ENCODE measurements at places on chromosomes 2 and 18. TPM values are rescaled to one million over a fixed set of nuclear protein-coding genes. Genes with fewer than 3 reads are reported as not detected.

Gene SCN7A
- total RNA-seq, result not detected

- H3K27ac ChIP-seq, result no peak overlapping the region
- H3K36me3 ChIP-seq, result no peaks in the 10 kb centered on the region
- peak; percentile 69 for DNase-seq
- H3K4me1 ChIP-seq, result peaks cover 39% of the 10 kb centered on the region
- H3K27me3 ChIP-seq, result peaks cover 5% of the 10 kb centered on the region
- no peak overlapping the region for H3K4me3 ChIP-seq
These were observed 378.5 kb upstream of the ID2 start for GRCh38 chr2:8303322-8303832.

DNA sequence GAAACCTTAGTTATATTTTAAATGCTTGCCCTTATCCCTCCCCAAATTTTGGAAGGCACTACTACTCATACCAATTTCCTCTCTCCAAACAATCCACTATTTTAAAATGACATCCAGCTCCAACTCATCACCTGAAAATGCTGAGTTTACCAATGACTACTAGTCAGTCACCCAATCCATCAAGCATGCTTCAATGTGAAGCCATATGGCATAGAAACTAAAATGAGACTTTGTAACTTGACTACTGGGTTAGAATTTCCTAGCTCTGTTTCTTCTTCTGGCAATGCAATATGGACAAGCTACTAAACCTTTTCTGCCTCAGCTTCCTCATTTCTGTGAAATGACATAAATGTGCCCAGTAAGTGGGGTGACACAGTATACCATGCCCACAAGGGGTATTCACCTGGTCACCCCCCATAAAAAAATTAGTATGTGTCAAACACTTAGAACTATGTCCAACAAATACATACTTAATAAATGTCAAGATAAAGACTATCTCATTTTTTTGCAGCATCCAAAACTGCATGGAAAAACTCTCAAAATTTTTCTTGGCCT lies 10.0 kb upstream of the STPG4 start:
- peaks cover 63% of the 10 kb centered on the region for H3K36me3 ChIP-seq
- DNase-seq, result no peak
- no peak overlapping the region for H3K4me3 ChIP-seq

DNA sequence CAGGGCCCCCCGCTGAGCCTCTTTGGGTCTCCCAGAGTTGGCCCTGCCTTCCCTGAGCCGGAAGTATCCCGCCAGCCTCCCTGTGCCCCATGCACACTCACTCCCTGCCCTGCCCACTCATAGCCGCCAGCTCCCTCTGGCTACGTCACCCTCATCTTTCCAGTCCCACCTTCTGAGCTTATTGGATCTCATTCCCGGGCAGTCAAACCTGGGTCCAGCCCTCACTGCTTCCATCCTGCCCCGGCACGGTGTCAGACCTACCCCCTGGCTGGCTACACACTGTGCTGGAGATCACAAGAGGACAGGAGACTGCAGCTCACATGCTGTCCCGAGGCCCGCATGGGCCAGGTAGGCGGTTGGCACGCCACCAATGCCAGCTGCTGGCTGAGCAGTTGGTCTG lies 147.2 kb downstream of the ASB1 start:
- H3K36me3 ChIP-seq, result no peaks in the 10 kb centered on the region
- no peak overlapping the region for H3K27ac ChIP-seq
- H3K4me3 ChIP-seq, result no peak overlapping the region
- no peaks in the 10 kb centered on the region for H3K4me1 ChIP-seq
- H3K27me3 ChIP-seq, result peaks cover 3% of the 10 kb centered on the region
- DNase-seq, result no peak

Gene CAPN14
- total RNA-seq, result 1.1 TPM

- H3K27ac ChIP-seq, result no peak overlapping the region
- no peaks in the 10 kb centered on the region for H3K27me3 ChIP-seq
- H3K36me3 ChIP-seq, result peaks cover 14% of the 10 kb centered on the region
- DNase-seq, result no peak
These were observed 14.1 kb downstream of the PER2 start for GRCh38 chr2:238274152-238274865.

DNA sequence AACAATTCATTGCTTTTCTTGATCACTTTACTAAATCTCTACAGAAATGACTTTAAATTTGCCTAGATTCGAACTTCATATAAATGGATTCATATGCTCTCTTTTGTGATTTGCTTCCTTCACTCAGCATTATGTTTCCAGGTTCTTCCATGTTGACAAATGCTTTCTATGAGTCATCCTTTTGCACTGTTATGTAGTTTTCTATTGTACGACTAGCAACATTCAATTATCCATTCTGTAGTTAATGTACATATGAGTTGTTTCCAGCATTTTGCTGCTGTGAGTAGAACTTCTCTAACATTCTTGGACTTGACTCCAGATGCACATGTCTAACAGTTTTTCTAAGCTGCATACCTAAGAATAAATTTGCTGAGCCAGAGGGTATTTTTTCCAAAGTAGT lies 66.5 kb upstream of the NEUROD1 start:
- no peak overlapping the region for H3K4me3 ChIP-seq
- H3K36me3 ChIP-seq, result no peaks in the 10 kb centered on the region

GRCh38 chr2:237404413-237404812 lies 9.6 kb downstream of the COL6A3 start:
- DNase-seq, result no peak
- no peaks in the 10 kb centered on the region for H3K36me3 ChIP-seq
- no peaks in the 10 kb centered on the region for H3K4me1 ChIP-seq
- H3K27ac ChIP-seq, result no peak overlapping the region
- no peaks in the 10 kb centered on the region for H3K27me3 ChIP-seq
- H3K4me3 ChIP-seq, result no peak overlapping the region

- no peaks in the 10 kb centered on the region for H3K4me1 ChIP-seq
- H3K27ac ChIP-seq, result no peak overlapping the region
- no peak for DNase-seq
These were observed 27.4 kb upstream of the PXDN start for GRCh38 chr2:1771626-1772280.

DNA sequence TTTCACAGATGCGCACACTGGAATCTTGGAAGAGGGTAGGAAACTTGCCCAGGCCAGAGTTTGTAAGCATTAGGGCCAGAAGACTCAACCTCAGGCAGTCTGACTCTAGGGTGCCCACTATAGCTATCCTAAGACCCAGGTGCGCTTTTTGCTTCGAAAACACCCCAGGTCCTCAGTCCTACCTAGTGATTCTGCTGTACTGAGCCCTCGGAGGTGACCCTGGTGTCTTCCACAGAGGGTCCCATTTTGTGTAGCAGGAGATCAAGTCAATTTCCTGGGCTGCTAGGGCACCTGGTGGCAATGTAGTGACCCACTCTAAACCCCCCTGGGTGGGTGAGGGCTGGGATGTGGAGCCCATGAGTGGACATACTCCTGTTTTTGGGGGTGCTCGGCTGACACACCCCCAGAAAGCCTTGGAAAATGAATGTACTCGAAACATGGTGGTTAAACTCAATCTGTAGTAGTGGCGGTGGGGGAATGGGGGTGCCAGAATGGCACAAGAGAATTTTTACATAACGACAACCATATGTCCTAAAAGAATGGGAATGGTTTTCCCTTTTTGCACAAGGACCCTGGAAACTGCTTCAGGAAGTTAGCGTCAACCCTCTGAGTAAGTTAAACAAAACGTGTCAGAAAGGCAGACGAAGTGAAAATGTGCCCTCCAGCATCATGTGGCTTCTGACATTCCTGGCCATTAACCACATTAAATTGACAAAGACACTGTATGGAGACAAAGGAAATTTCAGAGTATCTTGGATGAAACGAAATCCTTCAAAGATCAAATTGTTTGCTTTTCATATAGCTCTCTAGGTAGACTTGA lies 218.0 kb upstream of the COPS8 start:
- no peak overlapping the region for H3K27ac ChIP-seq
- no peak for DNase-seq
- H3K27me3 ChIP-seq, result peaks cover 2% of the 10 kb centered on the region
- no peak overlapping the region for H3K4me3 ChIP-seq
- peaks cover 3% of the 10 kb centered on the region for H3K4me1 ChIP-seq
- no peaks in the 10 kb centered on the region for H3K36me3 ChIP-seq

- no peaks in the 10 kb centered on the region for H3K4me1 ChIP-seq
- no peak within 1 kb of the TSS for H3K27ac ChIP-seq
- DNase-seq, result no peak
- H3K36me3 ChIP-seq, result no peaks in the 10 kb centered on the region
- no peaks in the 10 kb centered on the region for H3K27me3 ChIP-seq
These were observed at the start of gene LOXHD1 for GRCh38 chr18:46657115-46657955. Gene LOXHD1, minus strand, starts transcription at chr18:46657220. Its CDS starts 187 bp downstream, at chr18:46657033.

- no peak overlapping the region for H3K4me3 ChIP-seq
- H3K36me3 ChIP-seq, result no peaks in the 10 kb centered on the region
- H3K27ac ChIP-seq, result no peak overlapping the region
- no peak for DNase-seq
- no peaks in the 10 kb centered on the region for H3K27me3 ChIP-seq
- H3K4me1 ChIP-seq, result no peaks in the 10 kb centered on the region
These were observed 75.0 kb downstream of the KCNG2 start for GRCh38 chr18:79872527-79873444.

- no peak overlapping the region for H3K27ac ChIP-seq
- DNase-seq, result no peak
- no peak overlapping the region for H3K4me3 ChIP-seq
- H3K4me1 ChIP-seq, result no peaks in the 10 kb centered on the region
- no peaks in the 10 kb centered on the region for H3K27me3 ChIP-seq
These were observed 77.5 kb upstream of the ASB18 start for GRCh38 chr2:236341721-236342120.

Gene CPLX4
- not detected for total RNA-seq

Gene NDC80
- total RNA-seq, result 108 TPM

DNA sequence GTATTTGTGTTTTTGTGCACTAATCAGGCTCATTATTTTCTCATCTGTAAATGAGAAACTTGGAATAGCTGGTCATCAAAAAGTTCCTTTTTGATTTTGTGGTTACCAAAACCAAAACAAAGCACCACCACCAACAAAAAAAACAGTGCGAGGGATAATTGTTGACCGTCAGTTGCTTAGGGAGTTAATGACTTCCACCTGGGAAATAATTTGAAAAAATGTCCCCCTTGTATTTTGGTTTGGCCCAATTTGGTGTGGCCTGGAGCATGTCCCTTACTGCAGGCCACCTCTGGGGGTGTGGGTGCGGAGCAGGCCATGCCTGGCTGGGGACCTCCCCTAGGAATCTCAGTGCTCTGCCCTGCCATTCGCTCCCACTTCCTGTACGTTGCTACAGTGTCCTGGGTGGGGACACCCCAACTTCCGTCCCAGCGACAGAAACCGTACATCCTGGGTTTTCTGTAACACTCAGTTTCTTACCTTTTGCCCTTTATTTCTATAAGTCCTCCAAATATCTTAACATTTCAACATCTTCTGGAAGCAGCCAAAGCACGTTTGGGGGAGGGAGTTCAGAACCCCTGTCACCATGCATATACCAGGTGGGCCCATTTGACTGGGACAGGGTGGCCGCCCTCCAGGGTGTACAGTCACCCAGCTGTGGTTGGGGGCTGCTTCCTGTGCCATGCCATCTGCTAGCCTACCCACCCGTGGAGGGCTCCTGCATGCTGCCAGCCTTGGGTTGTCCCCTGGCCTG lies 31.3 kb downstream of the NCK2 start:
- peak overlapping the region; percentile 51 for H3K4me3 ChIP-seq
- peak; percentile 66 for DNase-seq
- no peaks in the 10 kb centered on the region for H3K27me3 ChIP-seq
- peak overlapping the region; percentile 81 for H3K27ac ChIP-seq
- H3K4me1 ChIP-seq, result peaks cover 91% of the 10 kb centered on the region

- no peak for DNase-seq
- H3K4me1 ChIP-seq, result peaks cover 4% of the 10 kb centered on the region
- H3K36me3 ChIP-seq, result peaks cover 34% of the 10 kb centered on the region
- H3K27me3 ChIP-seq, result no peaks in the 10 kb centered on the region
- no peak overlapping the region for H3K4me3 ChIP-seq
- H3K27ac ChIP-seq, result no peak overlapping the region
These were observed 21.5 kb downstream of the WDR43 start for GRCh38 chr2:28915939-28916338.

Gene ANKRD23
- total RNA-seq, result 4.2 TPM

Gene RIT2
- total RNA-seq, result not detected

DNA sequence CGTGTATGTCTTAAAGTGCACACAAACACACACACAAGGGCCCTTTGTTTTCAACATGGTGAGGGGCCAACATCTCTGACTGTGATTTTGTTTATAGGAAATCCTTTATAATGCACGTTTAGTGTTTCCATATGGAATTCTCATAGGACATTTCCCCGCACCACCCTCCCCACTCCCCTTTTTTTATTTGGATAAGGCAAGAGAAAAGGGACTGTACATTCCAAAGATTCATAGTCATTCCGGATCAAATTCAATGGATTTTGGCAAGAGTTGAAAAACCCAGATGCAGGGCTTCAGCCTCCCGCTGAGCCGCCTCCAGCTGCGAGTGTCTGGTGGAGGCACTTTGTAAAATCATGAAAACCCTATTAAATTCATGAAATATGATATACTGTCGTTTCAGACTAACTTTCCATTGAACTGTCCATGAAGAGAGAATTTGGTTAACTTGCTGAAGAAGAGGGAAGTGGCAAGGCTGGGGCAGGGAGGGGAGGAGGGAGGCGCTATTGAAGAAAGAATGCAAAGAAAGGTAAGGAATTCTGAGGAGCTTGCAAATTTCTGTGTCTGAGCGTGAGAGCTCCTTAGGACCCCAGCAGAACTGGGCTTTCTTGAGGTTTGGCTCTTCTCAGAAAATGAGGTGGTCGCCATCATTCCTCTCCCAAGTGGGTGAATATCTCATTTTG lies 25.8 kb upstream of the SLC14A2 start:
- H3K27me3 ChIP-seq, result no peaks in the 10 kb centered on the region
- no peak overlapping the region for H3K27ac ChIP-seq
- no peak for DNase-seq
- no peak overlapping the region for H3K4me3 ChIP-seq
- no peaks in the 10 kb centered on the region for H3K36me3 ChIP-seq
- no peaks in the 10 kb centered on the region for H3K4me1 ChIP-seq

DNA sequence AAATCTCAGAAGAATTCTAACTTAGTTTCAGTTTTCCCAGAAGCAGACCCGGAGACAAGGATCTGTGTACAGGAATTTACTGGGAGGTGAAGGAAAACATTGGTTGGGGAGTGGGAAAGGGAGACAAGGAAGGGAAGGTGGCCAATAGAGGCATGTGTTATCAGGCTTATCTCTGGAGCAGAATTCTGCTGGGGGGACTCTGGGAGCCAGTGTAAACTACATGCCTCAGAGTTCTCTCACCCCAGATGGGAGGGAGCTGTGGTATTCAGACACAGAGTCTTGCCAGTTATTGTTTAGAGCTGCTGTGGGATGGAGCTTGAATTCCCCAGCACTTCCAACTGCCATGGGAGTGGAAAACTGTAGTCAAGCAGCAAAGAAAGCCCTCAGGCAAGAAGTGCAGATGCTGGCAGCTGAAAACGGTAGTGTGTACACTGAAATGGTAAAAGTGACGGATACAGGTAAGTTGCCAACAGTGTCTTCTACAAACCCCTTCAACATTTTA lies 19.0 kb downstream of the DNPEP start:
- no peak for DNase-seq
- H3K27me3 ChIP-seq, result no peaks in the 10 kb centered on the region
- H3K4me1 ChIP-seq, result no peaks in the 10 kb centered on the region
- peaks cover 6% of the 10 kb centered on the region for H3K36me3 ChIP-seq

- H3K4me1 ChIP-seq, result no peaks in the 10 kb centered on the region
- peak; percentile 13 for DNase-seq
- no peak overlapping the region for H3K27ac ChIP-seq
- H3K4me3 ChIP-seq, result no peak overlapping the region
These were observed 799.3 kb downstream of the BCL11A start for GRCh38 chr2:59754011-59754735.
